ENCODE measurements at places on chromosomes 7 and 10. TPM values are rescaled to one million over a fixed set of nuclear protein-coding genes. Genes with fewer than 3 reads are reported as not detected.

Gene CYP2E1
- 0.37 TPM for total RNA-seq

Gene C1QL3
- total RNA-seq = under 0.01 TPM

Gene NPFFR1
- not detected for total RNA-seq

Gene ANKRD61
- not detected for total RNA-seq

Gene CREB5
- 5.8 TPM for total RNA-seq

Gene ZNF138
- total RNA-seq = 3.4 TPM

Gene LIPN
- not detected for total RNA-seq

Gene CALHM1
- not detected for total RNA-seq

Gene CLEC5A
- not detected for total RNA-seq

All from smooth muscle cell of bladder (primary cell).